CD4-positive, alpha-beta T cell treated with Interferon alpha-2 for 1 hour (primary cell): ENCODE measurements at places on chromosomes 4 and X.

DNA sequence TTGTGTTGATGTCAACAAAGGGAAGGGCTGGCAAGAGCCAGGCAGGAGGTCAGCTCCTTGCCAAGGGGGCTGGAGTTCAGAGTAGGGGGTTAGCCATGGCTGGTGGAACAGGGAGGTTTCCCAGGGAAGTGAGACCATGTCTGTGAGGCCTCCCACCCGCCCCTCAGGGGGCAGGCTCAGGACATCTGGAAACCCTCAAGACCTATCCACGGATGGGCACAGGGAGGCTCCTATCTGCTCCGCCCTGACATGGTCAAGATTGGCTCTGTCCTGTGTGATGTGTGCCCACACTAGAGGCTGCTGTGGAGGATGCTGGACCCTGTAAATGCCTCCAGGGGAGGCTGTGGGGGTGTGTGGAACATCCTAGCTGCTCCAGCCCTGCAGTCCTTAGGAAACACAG is 8.0 kb upstream of the TMEM185A start:
- no peak for DNase-seq

DNA sequence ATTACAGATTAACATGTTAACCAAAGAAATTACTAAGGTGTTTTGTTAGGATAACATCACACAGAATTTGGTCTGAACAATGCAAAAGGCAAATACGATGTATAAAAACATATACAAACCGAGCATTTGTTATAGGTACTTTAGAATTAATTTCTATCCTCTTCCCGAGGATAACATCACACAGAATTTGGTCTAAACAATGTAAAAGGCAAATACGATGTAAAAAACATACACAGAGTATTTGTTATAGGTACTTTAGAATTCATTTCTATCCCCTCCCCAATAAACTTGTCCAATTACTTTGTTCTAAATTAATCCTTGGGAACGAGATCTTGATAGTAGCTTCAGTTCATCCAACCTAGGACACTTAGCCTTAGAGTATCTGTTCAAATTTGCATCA is 7.6 kb downstream of the HNRNPDL start:
- no peak for DNase-seq

GRCh38 chr4:159269116-159269515 is 166.2 kb downstream of the RAPGEF2 start:
- DNase-seq, result no peak

- no peak for DNase-seq
Measured at GRCh38 chr4:60396341-60397049, 803.6 kb upstream of the ADGRL3 start.

- no peak for DNase-seq
Measured at GRCh38 chr4:24146127-24146526, 256.3 kb upstream of the PPARGC1A start.

GRCh38 chr4:170374770-170375169 is 285.0 kb upstream of the AADAT start:
- DNase-seq, result no peak

DNA sequence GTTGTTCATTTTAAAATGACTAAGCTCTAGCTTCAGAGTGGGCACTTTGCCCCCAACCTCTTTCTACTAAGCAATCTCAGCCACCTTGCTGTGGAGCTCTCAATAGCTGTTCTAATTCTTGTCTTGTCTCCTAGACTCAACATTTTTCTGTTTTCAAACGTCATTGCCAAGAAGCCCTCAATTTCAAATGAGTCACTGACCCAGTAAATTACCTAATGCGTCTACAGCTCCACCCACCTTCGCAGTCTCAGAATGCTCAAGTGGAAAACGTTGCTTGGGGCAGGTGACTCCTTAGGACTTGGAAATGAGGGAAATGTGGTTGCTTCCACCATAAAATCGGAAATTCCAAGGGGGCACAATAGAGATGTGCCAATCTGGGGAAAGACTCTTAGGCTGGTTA is 59.0 kb downstream of the ING2 start:
- no peak for DNase-seq

- no peak for DNase-seq
Measured at GRCh38 chr4:128820671-128821070, 11.2 kb downstream of the JADE1 start.

DNA sequence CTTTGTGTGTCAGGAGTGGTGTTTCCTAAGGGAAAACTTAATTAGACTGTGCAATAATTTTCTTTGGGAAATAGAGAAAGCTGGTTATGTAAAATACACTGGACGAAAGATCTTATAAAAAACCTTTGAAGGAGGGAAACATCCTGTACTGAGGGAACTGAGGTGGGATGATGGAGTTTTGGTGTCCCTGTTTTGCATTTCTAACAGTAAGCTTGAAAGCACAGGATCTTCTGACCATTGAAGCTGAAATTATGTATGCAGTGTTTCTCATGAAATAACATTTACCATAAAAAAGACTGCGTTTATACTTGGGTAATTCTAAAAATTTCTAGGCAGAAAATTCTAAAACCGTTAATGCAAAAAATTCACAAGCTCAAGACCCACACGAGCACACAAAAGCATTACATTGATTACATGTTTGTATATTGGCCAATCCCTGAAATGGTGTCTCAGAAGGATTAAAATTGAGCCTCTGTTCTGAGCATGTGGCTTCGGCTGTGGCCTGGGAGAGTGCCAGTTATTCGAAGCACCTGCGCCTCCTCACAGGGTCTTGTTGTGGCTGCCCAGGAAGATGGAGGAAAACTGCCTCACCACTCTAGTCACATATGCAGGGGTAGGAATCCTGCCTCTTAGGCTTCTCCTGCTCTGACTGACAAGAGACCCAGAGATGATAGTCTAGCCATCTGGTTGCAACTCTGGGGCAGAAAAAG is 49.5 kb downstream of the JADE3 start:
- DNase-seq, result no peak

- DNase-seq, result no peak
Measured at GRCh38 chrX:115649461-115650063, 88.6 kb downstream of the PLS3 start.

- no peak for DNase-seq
Measured at GRCh38 chr4:127138586-127138985, 494.2 kb upstream of the INTU start.

DNA sequence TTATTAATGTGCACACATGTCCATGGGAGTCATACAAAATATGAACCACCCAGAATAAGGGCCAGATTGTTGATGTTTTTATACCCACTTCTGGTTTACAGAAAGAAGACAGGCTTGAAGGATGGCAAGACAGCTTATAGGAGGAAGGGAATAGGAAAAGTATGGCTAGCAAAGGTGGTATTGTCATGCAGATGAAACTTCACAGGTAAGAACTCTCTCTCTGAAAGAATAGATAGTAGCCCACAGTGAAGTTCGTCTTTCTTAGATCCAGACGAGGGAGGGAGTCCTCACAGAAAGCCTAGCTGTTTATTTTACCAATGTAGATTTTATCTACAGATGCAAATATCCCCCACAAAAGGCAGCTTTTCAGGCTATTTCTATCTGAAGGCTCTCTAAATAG is 43.7 kb upstream of the SPIN4 start:
- DNase-seq, result no peak

- no peak for DNase-seq
Measured at GRCh38 chr4:61003301-61003700, 196.8 kb upstream of the ADGRL3 start.

GRCh38 chr4:159287767-159288166 is 184.9 kb downstream of the RAPGEF2 start:
- DNase-seq, result no peak

GRCh38 chr4:19925516-19925915 is 326.2 kb upstream of the SLIT2 start:
- no peak for DNase-seq

- no peak for DNase-seq
Measured at GRCh38 chrX:13144927-13145655, 100.7 kb upstream of the FAM9C start.

DNA sequence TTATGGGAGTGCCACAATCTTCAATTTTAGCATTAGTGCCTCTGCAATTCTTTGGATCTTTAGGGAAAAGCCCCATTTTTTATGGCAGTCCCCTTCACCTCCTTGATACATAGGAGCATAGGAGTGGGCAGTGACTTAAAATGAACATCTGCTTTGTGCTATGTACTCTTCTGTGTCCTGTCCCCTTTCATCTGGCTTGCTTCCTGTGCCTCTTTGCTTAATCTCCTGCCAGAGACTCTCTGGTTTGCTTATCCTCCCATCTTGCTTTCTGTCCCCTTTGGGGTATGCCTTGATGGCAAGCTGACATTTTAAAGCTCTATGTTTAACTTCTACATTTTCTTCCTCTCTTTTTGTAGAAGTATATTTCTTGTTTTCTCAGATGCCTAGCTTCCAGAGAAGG is 12.3 kb downstream of the PGK1 start:
- no peak for DNase-seq

GRCh38 chr4:151117371-151117962 is 18.0 kb downstream of the RPS3A start:
- peak; percentile 56 for DNase-seq

GRCh38 chr4:47120783-47121182 is 89.4 kb downstream of the GABRB1 start:
- DNase-seq, result no peak

- peak; percentile 52 for DNase-seq
Measured at GRCh38 chr4:25842229-25842845, 20.5 kb downstream of the SEL1L3 start.

- DNase-seq, result no peak
Measured at GRCh38 chrX:38919853-38920528, 118.7 kb downstream of the MID1IP1 start.

DNA sequence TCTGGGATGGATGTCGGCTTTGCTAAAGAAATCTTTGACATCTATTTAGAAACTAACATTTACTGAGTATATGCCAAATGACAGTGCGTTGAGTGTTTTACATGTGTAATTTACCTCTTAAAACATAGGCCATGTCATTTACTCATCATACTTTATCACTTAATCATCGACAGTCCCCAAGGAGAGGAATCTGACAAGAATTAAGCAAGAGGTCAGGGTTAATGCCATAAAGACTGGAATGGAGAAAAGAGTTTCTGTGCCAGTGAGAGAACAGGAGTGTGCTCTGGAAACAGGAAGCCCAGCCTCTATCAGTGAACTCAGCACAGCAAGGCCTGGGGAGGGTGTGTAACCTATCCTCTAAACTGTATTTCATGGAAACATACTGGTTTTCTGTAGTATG is 28.0 kb upstream of the AMOT start:
- no peak for DNase-seq

DNA sequence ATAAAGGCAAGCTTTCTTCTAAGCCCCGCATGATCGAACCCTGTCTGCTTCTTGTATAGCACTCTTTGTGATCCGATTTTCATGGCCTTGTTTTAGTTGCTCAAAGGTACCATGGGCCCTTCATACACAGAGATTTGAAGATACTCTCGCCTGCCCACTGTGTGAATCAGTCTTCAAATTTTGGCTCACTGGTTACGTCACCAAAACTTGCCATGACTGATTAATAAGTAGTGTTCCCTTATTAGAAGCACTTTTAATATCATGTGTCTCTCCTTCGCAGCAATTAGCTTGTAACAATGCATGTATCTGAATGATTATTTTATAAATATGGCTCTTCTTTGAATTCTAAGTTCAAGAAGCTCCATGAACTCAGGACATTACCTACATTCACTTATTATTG is 880.5 kb downstream of the STPG2 start:
- no peak for DNase-seq

DNA sequence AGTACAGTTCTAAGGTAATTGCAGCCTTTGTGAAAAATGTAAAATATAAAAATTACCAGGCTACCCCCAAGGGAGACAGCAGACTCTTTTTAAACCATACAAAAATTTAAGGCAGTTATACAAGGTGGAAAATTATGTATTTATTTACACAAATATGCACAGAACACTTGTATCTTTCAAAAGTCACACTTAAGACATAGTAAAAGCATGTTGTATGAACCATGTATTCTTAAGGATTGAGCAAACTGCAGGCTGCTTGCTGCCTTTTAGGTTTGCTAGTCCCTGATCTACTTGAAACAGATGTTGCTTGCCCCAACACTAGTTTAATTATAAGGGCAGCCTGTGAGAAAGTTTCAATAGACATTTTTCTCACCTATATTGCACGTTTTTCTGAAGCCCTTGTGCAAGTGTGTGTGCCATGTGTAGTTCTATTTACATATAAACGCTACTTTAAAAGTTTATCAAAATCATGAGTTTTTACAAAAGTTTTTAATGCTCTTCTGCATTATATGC is 72.8 kb downstream of the PRSS12 start:
- DNase-seq, result no peak

DNA sequence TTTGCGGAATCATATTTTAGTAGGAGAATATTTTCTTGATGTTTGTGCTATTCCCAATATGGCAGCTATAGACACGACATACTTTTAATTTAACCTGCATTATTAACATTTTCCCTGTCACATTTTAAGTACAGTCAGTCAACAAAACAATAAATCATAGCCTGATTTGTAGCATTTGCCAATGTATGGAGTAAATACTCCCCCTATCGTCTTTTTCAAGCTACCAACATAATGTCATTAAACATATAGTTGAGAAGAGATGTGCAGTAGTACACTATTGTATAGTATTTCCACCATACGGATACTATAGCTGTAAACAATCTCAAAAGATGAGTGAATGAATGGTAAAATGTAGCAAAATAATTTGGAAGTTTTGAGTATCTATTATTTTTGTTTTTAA is 303.7 kb upstream of the MAGEB2 start:
- DNase-seq, result no peak

DNA sequence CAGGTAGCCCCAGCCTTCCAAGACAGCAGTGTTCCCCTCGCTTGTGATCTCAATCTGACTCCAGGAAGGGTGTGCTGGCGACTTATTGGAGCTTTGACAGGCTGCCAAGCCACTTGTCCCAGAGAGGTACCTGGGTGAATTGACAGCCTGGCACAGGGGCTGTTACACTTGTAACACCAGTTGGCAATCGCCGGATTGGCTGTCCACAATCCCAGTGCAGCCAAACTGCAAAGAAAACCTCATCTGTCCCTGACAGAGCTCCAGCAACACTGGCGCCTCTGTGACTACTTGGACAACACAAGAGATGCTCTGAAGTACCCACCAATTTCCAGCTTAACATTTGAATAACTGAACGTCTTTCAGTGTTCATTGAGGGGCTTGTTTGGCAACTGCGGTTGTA is 76.8 kb upstream of the PRPS1 start:
- DNase-seq, result no peak

DNA sequence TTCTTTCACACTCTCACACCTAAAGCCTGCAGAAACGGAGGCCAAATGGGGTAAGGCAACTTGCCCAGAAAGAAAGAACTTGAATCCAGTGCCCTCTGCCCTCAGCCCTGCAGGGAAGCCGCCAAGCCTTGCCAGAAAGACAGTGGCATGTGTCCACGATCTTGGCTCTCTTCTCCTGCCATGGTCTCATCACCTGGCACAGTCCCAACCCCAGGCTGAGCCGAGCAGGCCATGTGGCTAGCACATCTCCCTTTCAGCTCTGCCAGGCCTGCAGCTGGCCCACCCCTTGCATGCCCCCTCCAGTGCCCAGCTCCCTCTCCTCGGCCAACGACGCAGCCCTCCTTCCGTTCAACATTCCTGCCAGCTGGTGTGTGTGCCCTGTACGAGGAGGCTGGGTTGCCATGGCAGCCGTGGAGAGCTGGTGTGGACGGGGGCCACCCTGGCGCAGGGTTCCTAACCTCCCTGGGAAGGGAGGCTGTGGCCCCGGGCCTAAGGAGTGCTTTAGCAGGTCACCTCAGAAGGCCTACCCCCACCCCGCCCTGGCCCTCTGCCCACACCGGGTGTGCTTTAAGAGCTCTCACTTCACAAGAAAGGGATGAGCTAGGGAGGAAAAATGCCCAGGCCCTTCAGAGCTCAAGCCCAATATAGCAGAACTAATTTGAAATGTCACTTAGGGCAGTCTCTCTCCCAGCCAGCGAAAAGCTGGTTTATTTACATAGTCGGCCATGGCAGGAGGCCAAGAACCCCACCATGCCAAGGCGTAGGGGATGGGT is 73.0 kb upstream of the PJA1 start:
- DNase-seq, result no peak
